ENCODE measurements at places on chromosomes 13 and 19. TPM values are rescaled to one million over a fixed set of nuclear protein-coding genes. Genes with fewer than 3 reads are reported as not detected.

DNA sequence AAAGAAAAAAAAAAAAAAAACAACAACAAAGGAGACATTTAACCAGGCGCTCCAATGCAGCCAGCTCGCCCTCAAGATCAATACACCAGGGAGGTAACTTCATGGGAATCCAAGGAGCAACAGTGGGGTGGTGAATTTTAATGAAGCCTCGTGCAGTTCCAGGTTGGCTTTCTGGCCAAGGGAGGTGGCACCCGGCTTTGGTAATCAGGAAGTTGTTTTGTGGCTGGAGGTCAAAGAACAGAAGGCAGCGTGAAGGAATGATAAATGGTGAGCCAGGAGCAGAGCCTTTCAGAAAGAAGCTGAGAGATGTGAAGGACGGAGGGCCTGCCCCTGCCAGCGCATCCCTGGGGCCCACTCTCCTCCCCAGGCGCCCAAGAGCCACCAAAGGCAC, 188.2 kb upstream of the TSC22D1 start:
- DNase-seq = no peak

DNA sequence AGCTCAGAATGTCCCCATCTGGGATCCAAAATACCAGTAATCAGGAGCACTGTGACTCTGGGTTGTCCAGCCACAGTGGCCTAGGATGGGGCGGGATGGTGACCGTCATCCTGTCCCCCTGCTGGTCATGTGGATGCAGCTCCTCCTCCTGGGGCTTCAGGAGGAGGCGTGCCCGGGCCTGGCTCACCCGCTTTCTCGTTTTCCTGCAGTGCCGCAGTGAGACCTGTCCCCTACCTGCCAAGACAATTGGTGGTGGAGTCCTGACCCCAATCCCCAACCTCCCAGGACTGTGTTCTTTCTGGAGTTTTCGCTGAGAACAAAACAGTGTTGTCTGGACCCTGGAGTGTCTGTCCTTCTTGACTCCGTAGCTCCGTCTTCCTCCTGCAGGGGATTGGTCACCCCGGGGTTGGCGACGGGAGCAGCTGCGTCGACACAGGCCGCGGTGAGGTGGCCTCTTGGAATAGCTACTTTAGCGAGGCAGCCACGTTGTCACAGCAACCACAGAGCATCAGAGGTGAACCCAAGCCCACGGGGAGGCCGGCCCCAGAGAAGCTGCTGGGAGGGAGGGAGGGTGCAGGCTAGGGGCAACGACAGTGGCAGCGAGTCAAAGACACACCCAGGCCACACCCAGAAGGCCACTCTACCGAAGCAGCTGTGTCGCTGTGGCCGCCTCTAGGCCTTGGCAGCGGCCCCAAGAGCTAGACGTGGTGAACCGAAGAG, 10.2 kb upstream of the EMC10 start:
- no peak for DNase-seq

DNA sequence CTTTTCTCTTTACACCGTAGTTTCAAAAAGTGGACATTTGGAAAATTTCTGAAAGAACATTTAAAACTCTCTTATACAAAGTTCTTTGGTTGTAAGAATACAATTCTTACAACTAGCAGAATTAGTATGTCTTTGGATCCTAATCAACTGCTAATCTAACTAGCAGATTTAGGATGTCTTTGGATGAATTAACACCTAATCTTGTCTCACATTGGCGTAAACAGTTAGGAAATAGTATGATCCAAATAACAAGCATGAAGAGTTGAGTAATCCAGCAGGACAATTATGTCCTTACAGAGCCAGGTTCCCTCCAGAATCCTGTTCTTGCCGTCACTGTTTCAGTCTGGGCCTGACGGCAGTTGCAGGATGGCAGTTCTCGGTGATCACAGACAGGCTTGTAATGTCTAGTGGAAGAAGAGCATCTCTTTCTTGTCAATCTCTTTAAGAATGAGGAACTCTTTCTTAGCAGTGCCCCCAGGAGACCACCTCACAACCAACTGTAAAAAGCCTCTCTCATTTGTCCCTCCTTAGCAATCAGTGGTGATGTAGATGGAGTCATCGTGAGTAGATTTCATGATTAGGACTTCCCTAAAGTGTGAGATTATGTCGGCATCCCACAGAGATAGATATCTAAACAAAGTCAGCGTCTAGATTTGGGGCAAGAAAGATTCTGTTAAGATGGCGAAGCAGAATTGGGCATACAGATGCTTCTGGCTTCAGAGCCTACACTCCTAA, 5.7 kb upstream of the TNFSF13B start:
- DNase-seq = no peak

DNA sequence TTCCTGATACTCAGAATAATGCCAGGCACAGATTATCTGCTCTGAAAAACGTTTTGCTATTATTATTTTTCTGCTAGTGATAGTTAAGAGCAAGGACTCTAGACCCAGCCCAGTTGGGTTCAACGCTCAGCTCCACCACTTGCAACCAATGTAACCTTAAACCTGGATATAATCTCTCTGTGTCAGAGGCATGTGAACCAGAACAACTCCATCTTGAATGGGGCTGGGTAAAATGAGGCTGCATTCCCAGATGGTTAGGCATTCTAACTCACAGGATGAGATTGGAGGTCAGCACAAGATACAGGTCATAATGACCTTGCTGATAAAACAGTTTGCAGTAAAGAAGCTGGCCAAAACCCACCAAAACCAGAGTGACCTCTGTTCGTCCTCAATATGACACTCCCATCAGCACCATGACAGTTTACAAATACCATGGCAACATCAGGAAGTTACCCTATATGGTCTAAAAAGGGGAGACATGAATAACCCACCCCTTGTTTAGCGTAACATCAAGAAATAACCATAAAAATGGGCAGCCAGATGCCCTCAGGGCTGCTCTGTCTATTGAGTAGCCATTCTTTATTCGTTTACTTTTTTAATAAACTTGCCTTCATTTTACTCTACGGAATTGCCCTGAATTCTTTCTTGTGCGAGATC, 13.6 kb downstream of the FAM187B start:
- DNase-seq = no peak

- DNase-seq = no peak
Measured at GRCh38 chr13:26589754-26590153, 32.3 kb downstream of the WASF3 start.

- DNase-seq = peak; percentile 99
Measured at GRCh38 chr19:2819540-2820111, at the start of gene ZNF554. ZNF554 (plus strand) TSS chr19:2819868; CDS start chr19:2820072, 204 bp downstream.

- DNase-seq = no peak
Measured at GRCh38 chr13:44158881-44159632, 214.6 kb upstream of the SERP2 start.

GRCh38 chr13:114115191-114115671, 17.2 kb downstream of the RASA3 start:
- peak; percentile 76 for DNase-seq

- no peak for DNase-seq
Measured at GRCh38 chr13:75507027-75508001, 25.3 kb upstream of the TBC1D4 start.

DNA sequence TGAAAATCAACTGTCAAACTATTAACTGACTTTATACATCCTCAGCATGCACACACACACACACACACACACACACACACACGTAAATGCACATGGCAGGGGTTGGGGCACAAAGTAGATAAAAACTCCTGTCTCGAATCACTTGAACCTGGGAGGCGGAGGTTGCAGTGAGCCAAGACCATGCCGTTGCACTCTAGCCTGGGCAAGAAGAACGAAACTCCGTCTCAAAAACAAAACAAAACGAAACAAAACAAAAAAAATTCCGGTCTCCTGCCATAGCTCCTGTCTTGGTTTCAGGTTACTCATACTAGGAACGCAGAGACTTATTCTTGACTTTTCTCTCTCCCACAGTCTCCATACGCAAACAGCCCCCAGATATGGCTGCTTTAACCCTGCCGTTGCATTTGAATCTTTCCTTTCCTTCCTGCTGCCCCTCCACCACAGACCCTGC, 148.9 kb downstream of the SHISA2 start:
- DNase-seq = no peak

- no peak for DNase-seq
Measured at GRCh38 chr13:106496072-106496997, 39.1 kb downstream of the EFNB2 start.

Gene DACH1
- total RNA-seq = 4.7 TPM

Gene RYR1
- total RNA-seq = 0.81 TPM

Gene NLRP7
- total RNA-seq = not detected

Gene HSD11B1L
- 3.9 TPM for total RNA-seq

Gene IPO5
- total RNA-seq = 94.0 TPM

Gene ZNF14
- 3.6 TPM for total RNA-seq

Gene IRGC
- total RNA-seq = not detected

Data from Right ventricle myocardium inferior (tissue), 1 donor.